Bone marrow (tissue), 2 donors: ENCODE measurements at places on chromosomes 12 and 14.

DNA sequence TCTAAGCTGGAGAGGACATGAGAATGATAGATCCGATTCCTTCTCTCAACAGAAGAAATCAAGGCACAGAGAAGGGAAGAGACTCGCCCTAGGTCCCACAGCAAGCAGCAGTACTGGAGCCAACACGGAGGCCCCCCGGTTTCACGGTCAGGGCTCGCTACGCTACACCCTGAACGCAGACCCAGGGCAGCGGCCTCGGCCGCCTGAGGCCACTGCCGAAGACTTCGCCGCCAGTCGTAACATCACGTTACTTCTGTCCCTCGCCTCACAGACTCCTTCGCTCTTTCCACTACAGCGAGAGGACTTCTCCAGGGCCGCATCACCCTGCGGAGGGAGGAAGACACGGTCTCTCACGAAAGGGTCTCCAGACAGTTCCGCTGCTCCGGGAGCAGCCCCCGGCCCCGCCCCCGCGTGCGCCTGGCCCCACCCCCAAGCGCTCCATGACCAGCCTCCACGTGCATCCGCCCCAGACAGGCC lies 411 bp upstream of the DCAF4 start:
- DNase-seq, result no peak

GRCh38 chr14:77116172-77116817 lies 18.2 kb downstream of the CIPC start:
- DNase-seq, result no peak

- DNase-seq, result no peak
These were observed 76.8 kb downstream of the TSPAN9 start for GRCh38 chr12:3154006-3154405.

DNA sequence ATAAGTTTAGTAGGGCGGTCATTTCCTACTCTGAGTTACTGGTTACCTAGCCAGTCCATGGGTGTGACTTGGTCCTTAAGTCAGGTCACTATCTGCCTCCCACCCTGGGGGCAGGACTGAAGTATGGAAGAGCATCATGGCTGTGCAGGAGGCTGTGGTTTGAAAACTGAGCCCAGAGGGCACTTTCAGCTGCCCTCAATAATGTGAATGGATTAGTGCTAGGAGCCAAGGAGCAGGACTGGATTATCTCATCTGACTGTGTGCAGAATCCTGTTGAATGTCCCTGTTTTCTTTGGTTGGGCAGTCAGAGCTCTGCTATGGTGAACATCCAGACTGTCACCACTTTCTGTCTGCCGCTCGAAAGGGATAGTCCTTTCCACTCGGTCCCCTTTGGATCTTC lies 1.6 kb downstream of the ATXN7L3B start:
- no peak for DNase-seq

DNA sequence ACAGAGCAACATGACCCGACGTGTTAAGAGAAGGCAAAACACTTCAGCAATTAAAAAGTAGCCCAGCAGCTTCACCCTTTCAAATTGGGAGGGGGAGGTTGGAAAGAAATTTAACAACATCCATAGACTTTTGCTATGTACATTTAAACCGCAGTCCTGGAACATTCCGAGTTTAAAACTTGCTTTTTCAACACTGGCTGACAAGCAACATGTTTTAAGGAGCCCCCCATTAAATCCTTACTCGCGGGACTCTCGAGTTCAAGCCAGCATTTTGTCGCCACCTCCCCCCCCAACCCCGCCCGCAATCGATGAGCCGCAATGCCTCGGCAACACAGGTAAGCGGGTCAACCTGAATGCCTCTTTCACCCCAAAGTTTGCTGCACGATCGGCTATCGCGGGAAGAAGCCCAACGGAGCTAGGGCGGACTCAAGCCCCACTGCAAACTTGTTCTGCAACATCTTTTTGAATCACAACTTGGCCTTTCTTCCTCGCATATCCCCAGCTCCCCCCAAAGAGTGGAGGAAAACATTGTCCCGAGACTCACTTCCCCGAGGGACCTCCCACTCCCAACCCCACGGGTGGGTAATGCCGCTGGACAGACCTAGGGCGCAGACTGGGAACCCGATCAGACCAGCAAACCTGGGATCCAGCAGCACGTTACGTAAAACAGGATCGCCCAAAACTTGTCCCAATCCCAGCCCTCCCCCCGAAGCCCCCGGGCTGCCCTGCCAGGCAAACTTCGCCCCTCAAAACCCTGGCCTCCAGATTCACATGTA lies 777 bp downstream of the ZFP36L1 start:
- DNase-seq, result no peak

- no peak for DNase-seq
These were observed 870 bp upstream of the HOXC13 start for GRCh38 chr12:53937596-53938325.
